Osteocyte (in vitro differentiated cells): ENCODE measurements at places on chromosomes 1 and 21. TPM values are rescaled to one million over a fixed set of nuclear protein-coding genes. Genes with fewer than 3 reads are reported as not detected.

DNA sequence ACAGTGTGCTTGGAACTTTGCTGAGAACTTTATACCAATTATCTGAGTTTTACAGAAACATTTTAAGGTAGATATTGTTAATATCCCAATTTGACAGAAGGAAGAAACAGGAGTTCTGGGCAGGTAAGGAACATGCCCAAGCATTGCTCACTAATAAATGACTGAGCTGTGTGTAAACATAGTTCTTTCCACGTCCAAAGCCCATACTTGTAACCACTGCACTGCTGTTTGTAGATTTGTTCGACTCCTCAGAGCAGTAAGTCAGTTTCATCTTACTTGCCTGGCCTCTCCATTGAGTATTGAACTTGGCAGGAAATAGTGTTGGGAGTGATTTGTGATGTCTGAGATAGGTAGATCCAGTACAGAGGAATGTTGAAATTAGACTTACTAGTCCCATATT, 335.1 kb downstream of the KIF26B start:
- no peak for DNase-seq

The SLAMF9 gene
- not detected in 2 replicates for total RNA-seq

The OR10J1 gene
- not detected in 2 replicates for total RNA-seq

The RAB7B gene
- total RNA-seq = 0.78 TPM in 2 replicates

DNA sequence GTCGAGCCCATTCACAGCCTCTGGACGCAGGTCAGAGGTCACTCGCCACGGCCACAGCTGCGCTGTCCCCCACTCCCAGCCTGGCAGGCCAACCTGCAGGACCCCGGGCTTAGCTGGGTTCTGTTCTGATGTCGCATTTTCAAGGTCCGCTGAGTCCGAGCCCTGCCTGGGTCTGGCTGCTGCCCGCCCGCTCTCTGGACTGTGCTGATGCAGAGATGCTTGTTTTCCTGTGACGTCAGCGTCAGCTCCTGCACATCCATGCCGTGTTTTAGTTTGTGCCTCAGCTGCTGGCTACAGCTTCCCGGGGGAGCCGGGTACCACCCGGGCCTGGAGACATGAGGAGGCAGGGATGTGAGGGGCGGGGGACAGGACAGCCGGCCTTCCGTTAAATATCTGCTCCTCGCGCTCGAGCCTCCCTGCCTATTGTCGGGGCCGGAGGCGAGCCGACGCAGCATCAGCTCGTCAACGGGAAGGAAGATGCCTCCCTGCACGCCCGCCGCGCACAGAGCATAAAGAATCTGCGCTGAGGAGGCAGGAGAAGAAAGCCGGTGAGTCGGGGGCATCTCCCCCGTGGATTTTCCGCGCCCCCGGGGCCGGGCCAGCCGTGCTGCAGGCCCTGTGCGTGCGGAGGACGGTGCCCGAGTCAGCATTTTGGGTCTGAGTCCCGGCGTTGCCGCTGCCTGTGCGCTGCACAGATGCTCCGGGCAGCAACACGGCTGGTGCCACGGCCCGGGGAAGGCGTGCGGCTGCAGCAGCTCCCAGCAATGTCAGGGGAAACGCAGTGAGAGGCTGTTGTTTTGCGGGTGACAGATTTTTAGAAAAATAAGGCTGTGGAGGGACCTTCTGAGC, 23.4 kb downstream of the PRKCZ start:
- no peak for DNase-seq

- no peak for DNase-seq
These were observed 20.3 kb downstream of the SUSD4 start for GRCh38 chr1:223343692-223344091.

The UBXN10 gene
- not detected in 2 replicates for total RNA-seq

GRCh38 chr21:41045534-41046268, 122.3 kb upstream of the BACE2 start:
- no peak for DNase-seq

DNA sequence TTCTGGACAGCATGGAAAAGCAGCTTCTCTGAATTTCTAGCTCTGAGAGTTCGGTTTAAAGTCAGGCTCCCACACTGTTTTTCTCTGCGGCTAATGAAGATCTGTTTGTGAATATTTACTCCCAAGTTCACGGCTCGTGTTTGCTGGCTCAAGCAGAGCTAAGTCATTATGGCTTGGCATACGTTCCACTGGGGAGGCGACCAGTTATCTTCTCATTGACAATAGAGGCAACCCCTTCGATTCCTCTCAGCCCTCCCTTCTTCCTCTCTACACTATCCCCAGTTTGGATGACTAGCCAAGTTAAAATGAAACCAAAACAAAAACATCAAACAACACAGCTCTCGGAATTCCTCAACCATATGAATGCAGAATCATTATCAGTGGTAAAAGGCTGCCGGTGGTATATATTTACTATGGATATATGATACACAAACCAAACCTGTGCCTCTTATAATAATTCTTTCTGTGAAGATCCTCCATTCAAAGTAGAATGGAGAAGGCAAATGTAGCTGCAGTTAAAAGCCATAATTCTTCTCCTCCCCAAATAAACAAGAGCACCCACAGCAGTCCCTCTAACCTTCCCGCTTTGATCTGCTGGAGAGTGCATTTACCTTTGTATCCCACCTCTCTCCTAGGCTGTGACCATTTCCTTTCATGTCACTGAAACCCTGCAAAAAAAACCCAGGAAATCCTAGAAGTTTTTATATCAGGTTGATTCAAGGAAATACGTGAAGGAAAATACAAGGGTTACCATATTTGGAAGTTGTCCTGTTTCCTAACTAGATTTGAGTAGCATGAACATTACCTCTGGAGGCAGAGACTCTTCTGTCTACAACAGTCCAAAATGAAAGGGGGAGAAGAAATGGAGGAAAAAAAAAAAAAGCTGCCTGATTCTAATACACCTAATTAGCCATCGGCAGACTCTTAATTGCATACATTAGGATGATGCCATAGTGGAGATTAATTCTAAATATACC, 108.3 kb upstream of the USH2A start:
- no peak for DNase-seq

DNA sequence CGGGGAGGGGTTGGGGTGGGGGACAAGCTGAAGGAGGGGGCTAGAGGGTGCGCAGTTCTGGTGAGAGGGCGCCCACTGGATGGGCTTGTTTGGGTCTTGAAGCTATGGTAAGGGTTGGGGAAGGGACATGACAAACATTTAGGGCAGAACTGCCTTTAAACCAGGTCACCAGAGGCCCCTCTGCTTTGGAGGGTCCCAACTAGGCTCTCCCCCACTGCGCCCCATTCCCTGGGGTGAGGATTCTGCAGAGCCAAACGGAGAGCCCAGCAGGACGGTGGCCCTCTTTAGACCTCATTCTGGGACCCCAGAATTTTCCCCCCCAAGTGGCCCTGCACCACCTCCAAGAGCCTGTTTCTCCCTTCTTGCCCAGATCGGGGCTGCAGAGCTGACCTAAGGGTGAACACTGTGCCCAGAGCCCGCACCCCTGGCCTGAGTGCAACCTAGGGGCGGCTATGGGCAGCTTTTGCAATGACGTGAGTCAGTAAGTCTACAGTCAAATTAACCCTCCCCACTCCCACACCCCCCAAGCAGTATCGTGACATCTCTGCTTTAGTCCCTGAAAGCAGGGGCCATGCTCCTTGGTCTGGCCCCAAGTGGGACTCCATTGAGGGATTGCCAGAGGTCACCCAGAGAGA, 593.8 kb downstream of the MATN1 start:
- no peak for DNase-seq

GRCh38 chr1:178028841-178029481, 59.1 kb upstream of the SEC16B start:
- no peak for DNase-seq

The LAPTM5 gene
- total RNA-seq = not detected in 2 replicates

The EYA3 gene
- total RNA-seq = 17.5 and 18.4 TPM in 2 replicates

The DISP3 gene
- 0.21 and 0.43 TPM in 2 replicates for total RNA-seq

DNA sequence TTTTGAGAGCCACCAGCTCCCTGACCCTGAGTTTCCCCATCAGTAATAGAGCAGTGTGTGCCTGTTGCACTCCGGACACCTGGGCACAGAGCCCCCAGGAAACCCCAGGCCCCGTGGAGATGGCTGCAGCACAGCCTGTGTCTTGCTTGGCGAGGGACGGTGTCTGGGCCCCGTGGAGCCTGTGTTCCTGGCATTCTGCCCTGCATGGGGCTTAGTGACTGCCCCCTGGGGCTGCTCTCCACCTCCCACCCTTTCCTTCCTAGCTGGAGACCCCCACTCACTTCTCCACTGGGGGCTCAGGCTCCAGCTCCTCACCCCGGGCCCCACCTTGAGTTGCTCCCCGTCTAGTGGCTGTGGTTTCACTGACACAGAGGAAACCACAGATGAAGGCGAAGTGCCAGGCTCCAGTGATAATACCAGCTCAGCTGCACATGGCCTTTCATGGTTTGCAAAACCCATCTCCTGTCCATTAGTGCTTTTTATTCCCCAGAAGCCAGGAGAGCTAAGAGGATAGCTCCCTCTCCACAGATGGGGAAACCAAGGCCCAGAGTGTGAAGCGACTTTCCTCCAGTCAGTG, 39.4 kb downstream of the DMRTB1 start:
- DNase-seq = no peak

DNA sequence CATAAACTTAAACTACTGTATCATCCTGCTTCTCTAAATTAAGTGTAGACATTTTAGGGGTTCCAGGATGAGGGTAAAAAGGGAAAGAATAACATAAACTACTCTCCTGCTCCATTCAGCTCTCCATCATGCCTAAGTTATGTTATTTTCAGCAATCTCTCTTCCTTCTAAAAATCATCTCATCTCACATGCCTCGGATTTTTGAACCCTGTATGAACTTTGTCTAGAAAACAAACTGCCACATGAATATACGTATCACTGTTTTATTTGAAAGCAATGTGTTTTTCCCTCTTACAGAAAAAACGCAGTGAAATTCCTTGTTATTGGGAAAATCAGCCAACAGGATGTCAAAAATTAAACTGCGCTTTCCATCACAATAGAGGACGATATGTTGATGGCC, 32.6 kb downstream of the ZBED6 start:
- DNase-seq = no peak

- DNase-seq = no peak
These were observed 396.0 kb downstream of the LRRIQ3 start for GRCh38 chr1:73801912-73802429.

DNA sequence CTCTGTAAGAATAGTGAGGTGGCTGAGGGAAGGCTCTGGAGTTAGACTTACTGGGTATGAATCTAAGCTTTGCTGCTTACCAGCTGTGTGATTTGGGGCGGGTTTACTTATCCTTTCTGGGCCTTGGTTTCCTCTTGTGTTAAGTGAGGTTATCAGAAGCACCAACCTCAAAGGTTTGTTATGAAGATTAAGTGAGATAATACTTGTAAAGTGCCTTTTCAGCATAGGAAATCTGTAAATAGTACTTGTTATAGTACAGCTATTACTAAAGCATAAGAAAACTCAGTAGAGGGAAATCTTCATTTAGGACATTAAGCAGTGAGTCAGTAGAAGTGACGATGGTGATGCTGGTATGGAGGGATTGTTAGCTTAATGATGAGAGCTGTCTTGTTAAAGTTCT, 12.1 kb downstream of the HHAT start:
- DNase-seq = no peak

- no peak for DNase-seq
These were observed 3.2 kb downstream of the LAD1 start for GRCh38 chr1:201395936-201396335.

DNA sequence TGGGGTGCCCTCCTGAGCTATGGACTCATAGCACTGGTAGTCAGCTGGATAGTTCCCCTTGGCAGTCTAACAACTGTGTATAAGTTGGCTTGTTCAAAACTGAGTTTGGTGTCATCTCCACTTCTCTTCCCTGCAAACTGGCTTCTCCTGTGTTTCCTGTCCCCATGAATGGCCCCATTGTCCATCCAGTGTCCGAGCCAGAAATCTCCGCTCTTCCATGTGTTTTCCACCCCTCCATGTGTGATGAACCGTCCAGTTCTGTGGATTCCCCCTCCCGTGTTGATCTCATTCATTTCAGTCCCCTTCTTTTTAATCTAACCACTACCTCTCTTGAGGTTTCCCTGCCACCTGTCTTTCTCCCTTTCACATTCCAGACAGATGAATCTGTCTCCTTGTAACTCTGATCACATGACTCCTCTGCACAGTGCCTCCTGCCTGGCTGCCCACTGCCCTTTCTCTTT, 195.7 kb downstream of the ROR1 start:
- no peak for DNase-seq

The PPP1R15B gene
- 46.1 and 47.4 TPM in 2 replicates for total RNA-seq

The ASPM gene
- 8.5 and 8.9 TPM in 2 replicates for total RNA-seq

The GREM2 gene
- total RNA-seq = not detected in 2 replicates

DNA sequence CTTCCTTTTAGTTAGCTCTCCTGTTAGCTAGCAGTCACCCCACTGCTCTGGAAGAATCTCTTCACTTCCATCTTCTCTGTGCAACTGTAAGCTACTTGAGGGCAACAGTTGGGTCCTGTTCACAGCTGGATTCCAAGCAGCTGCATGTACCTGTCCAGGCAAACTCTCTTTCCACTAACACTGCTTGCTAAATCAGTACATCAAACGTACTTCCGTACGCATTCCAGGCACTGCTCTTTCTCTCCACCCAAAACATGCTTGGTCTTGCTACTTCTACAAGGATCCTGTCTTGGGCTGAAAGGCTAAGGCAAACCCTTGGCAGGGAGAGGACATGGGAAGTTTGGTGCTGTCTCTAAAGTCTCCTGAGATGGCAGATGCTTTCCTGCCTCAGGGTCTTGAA, 139.2 kb upstream of the CACNA1E start:
- no peak for DNase-seq

DNA sequence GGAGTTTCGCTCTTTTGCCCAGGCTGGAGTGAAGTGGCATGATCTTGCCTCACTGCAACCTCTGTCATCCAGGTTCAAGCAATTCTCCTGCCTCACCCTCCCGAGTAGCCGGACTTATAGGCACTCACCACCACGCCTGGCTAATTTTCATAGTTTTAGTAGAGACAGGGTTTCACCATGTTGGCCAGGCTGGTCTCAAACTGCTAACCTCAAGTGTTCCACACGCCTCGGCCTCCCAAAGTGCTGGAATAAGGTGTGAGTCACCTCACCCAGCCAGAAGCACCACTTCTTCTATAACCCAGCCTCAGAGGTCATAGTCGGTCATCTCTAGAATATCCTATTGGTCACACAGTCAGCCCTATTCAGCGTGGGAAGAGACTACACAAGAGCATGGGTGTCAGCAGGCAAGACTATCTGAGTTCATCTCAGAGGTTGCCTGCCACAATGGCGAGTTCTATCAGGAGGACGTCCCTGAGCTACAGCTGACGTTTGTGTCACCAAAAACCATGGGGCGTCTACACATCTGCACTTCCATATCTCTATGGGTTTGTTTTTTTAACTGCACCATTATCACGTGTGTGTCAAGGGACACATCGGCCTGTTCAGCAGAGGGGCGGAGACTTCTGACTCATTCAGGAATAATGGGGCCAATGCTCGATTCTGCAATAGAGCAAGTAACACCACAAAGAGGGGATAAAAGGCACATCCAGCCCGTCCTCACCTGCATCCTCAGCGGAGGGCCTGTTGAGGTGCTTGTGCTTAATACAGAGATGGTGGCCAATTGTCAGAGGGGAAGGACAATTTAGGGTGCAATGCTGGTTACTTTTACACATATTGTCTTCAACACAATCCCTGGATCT, 256.3 kb upstream of the IRF2BP2 start:
- no peak for DNase-seq

DNA sequence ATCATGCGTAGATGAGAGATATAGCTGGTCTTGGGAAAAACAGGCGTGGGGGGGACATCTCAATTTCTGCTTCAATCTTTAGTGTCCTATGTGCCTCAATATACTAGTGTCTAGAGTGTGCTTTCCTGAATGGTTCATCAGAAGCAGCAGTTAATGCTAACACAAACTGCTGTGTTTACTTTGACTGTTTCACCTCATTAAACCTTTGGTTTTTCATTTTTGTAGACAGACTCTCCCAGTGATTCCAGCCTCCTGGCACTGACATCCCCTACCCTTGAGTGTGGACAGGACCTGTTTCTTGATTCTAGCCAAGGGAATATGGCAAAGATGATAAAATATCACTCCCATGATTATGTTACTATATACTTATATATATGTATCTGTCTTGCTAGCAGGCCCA, 37.6 kb downstream of the ZYG11A start:
- DNase-seq = no peak
